ENCODE measurements at places on chromosomes 1 and 21.

DNA sequence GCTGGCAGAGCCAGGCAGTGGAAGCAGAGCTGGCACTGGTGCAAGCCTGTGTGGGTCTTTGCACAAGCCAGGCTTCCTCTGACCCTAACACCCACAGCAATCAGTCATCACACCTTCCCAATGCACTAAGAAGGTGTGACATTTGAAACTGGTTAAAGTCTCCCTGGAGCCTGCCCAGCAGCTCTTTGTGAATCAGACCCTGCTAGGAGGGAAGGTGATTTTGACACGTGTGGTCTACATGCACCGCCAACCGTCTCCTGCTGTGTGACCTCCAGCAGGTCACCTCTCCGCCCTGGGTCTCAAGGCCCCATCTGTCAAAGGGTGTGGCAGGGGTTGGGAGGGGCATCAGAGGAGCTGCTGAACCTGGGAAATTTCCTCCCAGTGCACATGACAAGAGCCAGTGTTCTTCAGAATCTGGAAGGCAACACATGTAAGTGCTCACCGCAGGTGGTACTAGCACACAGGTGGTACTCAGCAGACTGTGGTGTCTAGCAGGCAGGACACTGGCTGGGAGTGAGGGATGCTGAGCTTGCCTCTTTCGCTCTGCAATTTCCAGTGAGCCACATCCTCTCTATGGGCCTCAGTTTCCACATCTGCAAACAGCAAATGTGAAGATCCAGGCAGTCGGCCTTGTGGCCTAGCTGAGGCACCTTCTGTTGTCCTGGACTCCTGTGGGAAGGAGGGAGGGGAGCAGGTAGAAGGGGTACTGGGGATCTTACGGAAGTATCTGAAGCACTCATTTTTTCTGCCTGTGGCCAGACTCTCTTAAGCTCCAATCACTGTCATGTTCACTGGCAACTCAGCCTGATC, 123.2 kb downstream of the DMRTB1 start:
- DNase-seq, result no peak

- peak; percentile 43 for DNase-seq
Observed at GRCh38 chr1:89757532-89757931, 63.3 kb upstream of the LRRC8D start.

GRCh38 chr1:77245830-77246229, 26.6 kb upstream of the PIGK start:
- no peak for DNase-seq

- no peak for DNase-seq
Observed at GRCh38 chr21:15333951-15334350, 269.2 kb upstream of the NRIP1 start.

GRCh38 chr1:67916140-67916886, 83.0 kb upstream of the GNG12 start:
- DNase-seq, result no peak

DNA sequence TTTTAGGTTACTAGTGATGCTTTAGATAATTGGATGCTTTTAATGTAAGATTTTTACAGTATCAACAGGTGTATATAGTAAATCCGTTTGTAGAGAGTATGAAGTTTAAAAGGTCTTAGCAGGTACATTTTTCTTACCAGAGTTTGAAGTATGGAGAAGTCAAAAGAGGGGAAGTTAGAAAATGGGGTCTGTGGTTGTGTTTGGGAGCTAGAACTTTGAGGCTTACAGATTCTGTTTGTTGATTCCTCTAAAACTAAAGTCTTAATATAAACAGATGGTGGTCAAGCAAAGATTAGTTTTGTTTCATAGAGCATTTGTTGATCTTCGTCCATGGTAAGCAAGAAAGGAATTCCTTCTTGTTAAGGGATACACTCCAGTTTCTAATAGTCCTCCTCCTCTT, 35.8 kb downstream of the CDC42 start:
- DNase-seq, result no peak

DNA sequence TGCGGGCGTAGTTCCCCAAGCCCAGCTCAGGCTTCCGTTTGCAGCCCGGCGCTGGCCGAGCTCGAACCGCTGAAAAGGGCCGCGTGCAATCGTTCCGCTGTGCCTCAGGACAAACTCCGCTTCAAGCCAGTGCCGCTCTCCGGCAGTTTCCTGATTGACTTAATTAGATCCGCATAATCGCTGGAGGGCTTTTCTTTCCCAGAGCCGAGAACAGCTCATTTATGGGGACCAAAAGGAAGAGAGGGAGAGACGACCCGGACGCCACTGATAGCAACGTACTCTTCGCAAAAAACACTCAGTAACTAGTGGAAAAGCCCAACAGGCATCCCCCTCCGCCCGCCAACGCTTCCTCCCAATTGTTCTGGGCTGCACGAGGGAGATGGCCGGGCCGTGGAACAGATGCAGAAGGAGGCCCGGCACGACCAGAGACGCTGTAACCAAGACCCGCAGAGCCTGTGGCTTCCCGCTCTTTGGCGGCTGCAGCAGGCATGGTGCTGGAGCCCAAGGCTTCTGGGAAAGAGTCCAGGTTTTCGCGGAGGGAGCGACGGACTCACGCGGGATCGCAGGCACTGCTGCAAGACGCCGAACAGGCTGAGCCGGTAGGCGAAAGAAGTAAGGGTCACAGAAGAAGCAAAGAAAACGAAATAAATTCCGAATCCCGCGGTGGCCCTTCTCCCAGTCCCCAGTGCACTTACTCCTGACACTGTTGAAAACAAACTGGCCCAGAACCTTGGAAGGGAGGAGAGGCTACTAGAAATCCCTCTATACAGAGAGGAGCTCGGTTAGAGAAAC, 3.6 kb upstream of the FOXD2 start:
- DNase-seq, result no peak

GRCh38 chr1:156379420-156380165, 10.6 kb downstream of the RHBG start:
- no peak for DNase-seq

DNA sequence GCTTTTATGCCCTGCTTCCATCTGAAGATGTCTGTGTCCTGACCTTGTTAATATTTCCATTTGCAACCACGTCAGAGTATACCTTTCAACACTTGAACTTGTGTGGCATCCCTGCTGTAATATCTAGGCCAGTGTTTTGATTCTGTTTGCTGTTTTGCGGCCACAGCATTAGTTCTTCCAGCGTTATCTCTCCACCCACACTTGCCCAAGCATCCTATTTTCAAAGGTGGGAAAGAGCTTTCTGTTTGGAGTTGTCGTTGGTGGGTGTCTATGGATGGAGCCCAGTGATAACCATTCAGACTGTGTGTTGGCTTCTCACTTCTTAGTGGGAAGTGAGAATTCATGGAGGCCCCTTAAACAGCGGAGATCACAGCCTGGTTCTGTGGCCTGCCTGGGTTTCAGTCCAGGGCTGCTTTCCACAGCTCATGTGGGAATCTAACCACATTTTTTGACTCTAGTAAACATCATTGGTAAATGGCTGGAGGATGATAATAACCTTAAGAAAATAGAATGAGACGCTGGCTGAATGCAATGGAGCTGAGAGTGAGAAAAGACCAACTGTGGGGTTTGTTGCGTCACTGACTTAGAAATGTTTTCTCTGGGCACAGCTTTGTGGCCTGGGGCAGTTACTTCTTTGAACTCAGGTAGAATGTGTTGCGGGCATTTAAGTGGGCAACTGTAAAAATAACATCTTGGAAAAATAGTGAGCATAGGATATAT, 7.6 kb downstream of the TENT5C start:
- DNase-seq, result no peak

- DNase-seq, result no peak
Observed at GRCh38 chr1:63730211-63730610, 43.6 kb upstream of the ROR1 start.

- DNase-seq, result no peak
Observed at GRCh38 chr1:4269952-4270570, 370.0 kb upstream of the C1orf174 start.

GRCh38 chr1:178086766-178087165, 7.1 kb upstream of the RASAL2 start:
- no peak for DNase-seq

GRCh38 chr1:102595106-102595505, 513.2 kb downstream of the COL11A1 start:
- DNase-seq, result no peak

GRCh38 chr1:94039871-94040569, 80.9 kb downstream of the ABCA4 start:
- DNase-seq, result no peak

- DNase-seq, result no peak
Observed at GRCh38 chr1:31036749-31037500, 28.6 kb downstream of the PUM1 start.

- no peak for DNase-seq
Observed at GRCh38 chr1:228150461-228151179, 890 bp downstream of the GJC2 start.

DNA sequence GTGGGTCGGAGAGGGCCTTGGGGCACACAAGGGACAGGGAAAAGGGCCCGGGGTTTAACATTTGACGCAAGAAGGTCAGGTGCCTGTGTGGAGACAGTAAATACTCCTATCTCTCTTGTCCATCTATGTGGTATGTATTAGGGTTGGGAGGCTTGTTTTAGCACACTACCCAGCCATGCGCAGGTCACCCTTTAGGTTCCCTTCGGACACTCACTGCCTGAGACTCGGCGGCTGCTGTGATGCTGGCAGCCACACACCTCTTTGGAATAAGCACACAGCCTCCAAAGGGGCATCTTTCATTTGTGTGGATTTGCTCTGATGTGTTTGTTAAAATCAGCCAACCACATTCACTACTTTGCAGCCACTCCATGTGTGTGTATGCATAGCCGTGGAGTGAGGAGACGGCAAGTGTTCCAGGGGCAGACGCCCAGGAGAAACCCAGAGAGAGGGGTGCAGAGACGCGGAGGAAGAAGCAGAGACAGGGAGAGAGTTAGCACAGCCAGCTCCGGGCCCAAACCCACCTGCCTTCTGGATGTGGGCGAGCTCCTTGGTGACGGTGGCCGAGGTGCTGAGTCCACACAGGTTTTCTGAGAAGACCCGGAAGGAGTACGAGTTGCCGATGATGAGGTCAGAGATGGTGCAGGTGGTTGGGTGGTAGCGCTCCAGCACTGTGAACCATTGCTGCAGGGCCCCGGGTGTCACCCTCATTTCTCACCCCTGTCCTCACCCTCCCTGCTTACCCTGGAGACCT, 5.7 kb downstream of the MYBPH start:
- DNase-seq, result no peak

All from stimulated activated CD8-positive, alpha-beta memory T cell treated with anti-CD3 and anti-CD28 coated beads, Interleukin-15, amount 100 ng/mL, for 48 hours (primary cell).